ENCODE measurements at places on chromosomes 3 and 15.

GRCh38 chr3:77931255-77932009 lies 891.5 kb downstream of the ROBO2 start:
- DNase-seq: peak; percentile 10

- DNase-seq: no peak
Measured at GRCh38 chr15:70530017-70530499, 233.3 kb downstream of the UACA start.

DNA sequence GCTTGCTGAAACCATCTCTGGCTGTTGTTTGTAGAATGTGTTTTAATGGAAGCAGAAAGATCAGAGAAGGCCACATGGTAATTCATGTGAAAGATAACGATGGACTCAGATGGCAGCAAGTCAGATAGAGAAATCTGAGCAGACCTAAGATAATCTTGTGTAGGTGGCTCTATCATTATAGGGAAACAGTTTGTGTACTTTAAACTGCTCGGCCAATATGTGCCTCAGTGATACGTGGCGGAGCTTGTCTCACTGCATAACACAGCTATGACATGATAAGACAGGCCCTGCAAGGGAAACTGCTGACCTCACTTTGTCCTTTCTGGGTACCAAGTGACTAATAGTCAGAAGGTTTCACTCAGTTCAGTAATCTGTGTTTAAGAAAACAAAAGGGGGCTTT lies 51.0 kb downstream of the MME start:
- peak; percentile 97 for DNase-seq

- DNase-seq: no peak
Measured at GRCh38 chr15:63626955-63627354, 29.8 kb downstream of the FBXL22 start.

DNA sequence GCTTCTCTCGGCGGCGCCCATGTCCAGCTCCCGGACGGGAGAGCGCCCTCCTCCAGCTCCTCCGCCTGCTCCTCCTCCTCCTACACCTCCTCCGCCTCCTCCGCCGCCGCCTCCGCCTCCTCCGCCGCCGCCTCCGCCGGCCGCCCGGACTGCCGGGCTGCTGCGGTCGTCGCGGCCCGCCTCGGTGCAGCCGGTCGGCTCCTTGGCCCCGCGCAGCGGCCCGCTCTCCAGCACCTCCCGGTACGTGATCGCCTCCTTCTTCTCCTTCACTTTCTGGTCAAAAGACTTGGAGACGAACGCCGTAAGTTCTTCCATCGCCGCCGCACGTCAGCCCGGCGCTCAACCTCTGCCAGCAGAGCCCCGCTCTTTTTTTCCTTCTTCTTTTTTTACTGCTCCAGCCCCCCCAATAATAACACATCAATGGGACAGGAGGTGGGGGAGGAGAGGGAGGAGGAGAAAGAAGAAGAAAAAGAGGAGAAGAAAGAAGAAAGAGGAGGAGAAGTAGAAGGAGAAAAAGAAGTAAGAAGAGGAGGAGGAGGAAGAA lies 438 bp downstream of the SHOX2 start:
- DNase-seq: peak; percentile 38

DNA sequence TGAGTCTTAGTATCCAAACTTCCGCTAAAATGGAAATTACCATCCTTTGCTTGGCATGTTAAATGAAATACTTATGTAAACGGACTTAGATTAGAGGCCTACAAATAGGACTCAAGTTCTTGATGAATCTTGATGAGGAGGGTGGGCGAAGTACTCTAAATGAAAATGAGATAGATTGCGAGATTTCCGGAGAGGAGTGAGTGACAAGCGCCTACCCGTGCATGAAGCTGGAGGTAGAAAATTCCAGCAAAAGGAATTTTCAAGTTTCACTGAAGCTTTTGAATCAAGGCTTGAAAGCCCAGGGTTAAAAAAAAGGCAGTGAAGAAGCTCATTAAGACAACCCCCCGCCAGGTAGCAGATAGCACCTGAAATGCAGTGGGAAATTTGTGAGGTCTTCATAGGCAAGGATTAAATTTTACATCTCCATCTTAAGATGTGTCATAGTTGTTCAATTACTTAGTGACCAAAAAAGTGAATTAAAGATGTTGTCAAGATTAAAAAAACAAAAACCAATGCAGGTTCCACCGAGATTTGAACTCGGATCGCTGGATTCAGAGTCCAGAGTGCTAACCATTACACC lies 655 bp upstream of the RAB11A start:
- no peak for DNase-seq

DNA sequence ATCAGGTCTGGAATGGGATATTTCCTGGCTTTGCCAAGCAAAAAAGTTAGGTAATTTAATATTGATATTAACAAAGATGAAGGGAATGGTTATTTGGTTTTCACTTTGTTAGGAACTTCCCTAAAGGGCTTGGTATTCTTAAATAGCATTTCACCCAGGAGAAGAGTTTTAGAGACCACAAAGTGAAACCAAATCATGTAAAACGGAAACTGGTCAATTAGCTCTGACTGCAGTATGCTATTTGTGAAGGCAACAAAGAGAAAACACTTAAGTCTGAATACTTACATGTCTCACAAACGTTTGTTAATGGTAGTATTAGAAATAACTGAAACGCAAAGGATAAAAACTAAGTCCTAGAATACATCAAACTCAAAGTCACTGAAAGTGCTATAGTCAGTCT lies 32.4 kb upstream of the SETMAR start:
- no peak for DNase-seq

GRCh38 chr15:84871428-84871985 lies 13.0 kb upstream of the SLC28A1 start:
- DNase-seq: no peak

DNA sequence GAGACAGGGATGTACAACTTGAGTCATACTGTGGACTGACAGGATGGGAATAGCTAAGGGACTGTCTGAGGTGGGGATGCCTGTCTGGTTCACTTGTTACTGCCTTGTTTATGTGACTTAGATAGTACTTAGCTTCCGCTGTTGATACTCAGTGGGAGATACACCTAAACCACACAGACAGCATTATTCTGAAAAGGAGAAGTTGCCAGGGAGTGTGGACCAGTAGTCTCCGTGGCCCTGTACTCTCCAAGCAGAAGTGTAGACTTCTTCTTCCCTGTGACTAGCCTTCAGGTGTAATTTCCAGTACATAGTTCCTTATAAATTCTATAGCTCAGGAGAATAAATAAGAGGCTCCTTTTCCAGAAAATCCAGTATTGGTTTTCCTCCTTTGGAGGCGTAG lies 5.1 kb downstream of the HIGD2B start:
- DNase-seq: no peak

DNA sequence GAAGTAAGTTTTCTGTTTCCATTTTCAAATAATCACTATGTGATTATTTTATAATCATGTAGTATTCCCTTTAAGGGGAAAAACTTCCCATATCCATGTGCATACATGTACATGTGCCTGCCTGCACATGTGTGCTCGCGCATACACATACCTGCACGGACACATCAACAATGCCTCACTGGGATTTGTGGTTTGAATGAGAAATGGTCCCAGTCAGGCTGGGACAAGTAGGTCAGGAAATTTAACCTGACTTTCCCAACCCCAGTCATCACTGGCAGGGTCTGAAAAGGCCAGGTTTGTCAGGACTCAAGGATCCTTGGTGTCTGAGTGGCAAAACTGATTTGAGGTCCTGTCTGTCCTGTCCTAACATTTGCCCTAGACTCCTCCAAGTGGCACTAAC lies 109.3 kb upstream of the MRPS22 start:
- DNase-seq: no peak

DNA sequence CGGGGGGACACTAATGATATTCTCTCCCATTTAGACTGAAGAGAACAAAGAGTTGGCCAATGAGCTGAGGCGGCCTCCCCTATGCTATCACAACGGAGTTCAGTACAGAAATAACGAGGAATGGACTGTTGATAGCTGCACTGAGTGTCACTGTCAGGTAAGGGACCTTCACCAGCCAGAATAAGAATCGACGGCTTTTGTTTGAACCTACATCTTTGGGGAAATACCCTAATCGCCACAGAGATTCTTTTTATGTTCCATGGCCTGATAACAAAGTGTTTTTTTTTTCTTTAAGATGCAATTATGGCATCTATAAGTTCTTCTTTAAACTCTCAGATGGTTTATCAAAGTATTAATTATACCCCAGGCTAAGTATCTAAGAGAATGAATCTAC lies 3.4 kb downstream of the THBS1 start:
- no peak for DNase-seq

DNA sequence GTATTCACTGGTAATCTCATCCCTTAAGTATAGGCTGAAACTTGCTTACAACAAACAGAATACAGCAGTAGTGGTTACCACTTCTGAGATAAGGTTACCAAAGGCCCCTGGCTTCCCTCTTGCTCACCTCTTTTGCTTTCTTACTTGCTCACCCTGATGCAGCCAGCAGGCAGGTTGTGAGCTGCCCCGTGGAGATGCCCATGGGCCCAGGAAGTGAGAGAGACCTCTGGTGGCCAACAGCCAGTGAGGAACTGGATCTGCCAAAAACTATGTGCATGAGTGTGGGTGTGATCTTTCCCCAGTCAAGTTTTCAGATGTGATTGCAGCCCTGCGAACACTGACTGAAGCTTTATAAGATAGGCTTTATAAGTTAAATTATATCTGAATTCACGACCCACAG lies 48.7 kb downstream of the NMNAT3 start:
- peak; percentile 14 for DNase-seq

DNA sequence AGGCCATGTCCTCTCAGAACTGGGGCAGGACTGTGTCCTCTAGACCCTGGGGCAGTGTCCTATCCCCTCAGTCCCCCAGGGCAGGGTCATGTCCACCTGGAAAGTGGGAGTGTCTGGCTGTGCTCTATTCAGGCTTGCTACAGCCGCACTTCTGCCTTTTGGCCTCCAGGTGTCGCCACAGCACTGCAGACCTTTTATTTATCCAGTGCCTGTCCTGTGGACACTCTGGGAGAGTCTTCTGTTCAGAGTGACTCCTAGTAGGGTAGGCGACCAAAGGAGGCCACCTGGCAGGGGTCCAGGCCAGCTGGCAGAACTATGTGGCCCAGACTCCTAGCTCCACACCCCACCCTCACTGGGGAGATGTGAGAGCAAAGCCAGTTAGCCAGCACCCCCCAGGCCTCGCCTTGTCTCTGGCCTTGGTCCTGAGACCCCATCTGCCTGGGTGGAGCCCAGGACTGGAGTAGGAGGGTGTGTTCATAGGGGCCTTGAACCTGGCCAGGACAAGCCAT lies 3.9 kb downstream of the TMIE start:
- peak; percentile 52 for DNase-seq

- no peak for DNase-seq
Measured at GRCh38 chr15:55954862-55955605, 38.4 kb downstream of the NEDD4 start.

DNA sequence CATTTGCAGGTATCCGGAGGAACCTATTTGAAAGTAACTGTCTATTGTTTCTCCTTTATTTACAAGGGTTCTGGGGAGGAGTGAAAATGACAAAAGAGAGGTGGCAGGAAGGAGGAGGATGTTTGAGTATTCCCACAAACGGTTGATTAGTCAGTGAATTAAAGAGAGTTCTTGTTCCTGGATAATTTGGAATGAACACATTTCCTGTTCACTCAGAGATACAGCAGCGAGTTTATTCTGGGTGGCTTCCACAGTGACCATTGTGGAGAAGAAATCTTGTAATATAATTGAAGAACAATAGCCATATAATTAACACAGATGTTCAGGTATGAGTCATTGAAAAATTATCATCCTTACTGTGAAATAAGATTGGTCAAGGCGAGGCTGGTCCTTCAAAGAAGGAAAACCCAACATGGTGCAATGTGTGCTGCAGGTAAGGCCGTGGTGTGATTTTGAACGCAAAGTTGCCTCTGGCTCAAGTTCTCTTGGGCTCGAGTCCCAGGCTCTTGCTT lies 77.3 kb downstream of the NFKBIZ start:
- DNase-seq: peak; percentile 23

DNA sequence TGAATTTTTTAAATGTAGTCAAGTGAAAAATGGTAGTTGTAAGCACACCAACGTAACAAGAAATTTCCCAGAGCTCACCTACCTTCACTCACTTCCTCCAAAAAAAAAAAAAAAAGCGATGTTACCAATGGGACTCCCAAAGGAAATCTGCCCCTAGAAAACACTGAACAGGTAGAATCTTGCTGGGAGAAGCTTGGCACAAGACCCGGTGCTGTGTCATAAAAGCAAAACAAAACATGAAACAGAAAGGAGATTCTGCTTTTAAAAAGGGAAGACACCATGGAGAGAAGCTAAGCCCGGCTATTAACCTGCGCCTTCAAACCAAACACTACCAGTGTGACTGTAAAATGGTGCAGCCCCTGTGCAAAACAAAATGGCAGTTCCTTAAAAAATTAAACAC lies 40.5 kb downstream of the PGPEP1L start:
- no peak for DNase-seq

GRCh38 chr3:42443292-42443691 lies 32.9 kb upstream of the LYZL4 start:
- DNase-seq: no peak

DNA sequence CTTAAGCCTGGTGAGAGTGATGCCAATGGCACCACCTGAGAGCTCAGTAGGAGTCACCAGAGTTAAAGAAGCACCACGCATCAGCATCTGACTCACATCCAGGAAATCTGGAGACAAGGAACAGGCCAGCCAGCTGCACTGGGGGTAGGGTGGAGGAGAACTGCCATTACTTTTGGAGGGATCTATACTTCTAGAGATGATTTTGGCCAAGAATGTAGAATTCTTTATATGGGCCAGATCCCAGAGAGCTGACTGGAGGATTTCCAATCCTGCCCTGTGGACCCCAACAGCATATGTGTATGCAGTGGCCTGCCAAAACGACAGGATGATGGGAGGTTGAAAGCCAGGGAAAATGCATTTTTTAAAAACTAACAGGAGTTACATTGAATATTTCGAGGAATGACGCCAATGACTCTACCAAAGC lies 29.8 kb downstream of the CCR3 start:
- no peak for DNase-seq

GRCh38 chr15:27271258-27271657 lies 300.3 kb downstream of the GABRG3 start:
- DNase-seq: no peak

GRCh38 chr15:80500021-80500420 lies 95.8 kb downstream of the ARNT2 start:
- no peak for DNase-seq

DNA sequence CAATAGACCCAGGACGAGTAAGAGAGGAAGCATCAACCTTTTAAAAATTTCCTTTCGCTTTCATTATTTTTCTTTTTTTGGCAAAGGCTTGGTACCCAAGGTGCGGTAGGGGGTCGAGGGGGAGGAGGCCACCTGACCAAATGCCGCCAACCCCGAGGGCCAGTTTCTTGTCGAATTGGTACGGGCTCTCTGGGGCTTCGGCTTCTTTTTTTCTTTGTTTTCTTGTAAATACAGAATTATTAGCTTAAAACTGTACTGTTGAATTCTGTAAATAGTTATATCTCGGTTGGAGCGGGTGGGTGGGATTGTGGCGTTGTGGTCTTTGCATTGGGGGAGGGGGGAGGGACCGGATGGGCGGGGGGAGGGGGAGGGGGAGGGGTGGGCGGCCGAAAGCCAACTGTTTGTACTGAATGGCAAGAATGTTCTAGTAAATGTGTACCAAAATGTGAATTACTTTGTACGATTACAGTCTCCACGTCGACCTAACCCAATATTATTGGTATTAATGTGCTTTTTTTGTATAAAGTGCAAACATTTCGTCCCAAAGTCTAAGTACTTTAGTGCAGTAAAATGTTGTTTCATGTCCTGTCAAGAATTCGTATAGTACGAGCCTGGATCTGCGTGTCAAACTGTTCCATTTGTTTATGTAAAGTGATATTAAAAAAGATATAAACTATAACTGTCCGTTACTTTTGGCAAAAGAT lies 4.7 kb downstream of the ZIC1 start:
- no peak for DNase-seq

GRCh38 chr3:123687286-123687685 lies 102.4 kb upstream of the HACD2 start:
- DNase-seq: peak; percentile 36
